ENCODE measurements at places on chromosomes 2 and 18. TPM values are rescaled to one million over a fixed set of nuclear protein-coding genes. Genes with fewer than 3 reads are reported as not detected.

Gene ATP6V1C2
- total RNA-seq = not detected

- H3K27ac ChIP-seq = no peak overlapping the region
- H3K4me1 ChIP-seq = peaks cover 8% of the 10 kb centered on the region
- H3K27me3 ChIP-seq = no peaks in the 10 kb centered on the region
- no peak overlapping the region for H3K4me3 ChIP-seq
Observed at GRCh38 chr2:231557571-231558217, 27.4 kb upstream of the NMUR1 start.

- no peak overlapping the region for H3K27ac ChIP-seq
- H3K4me3 ChIP-seq = no peak overlapping the region
- no peak for DNase-seq
- H3K36me3 ChIP-seq = no peaks in the 10 kb centered on the region
- H3K27me3 ChIP-seq = no peaks in the 10 kb centered on the region
- no peaks in the 10 kb centered on the region for H3K4me1 ChIP-seq
Observed at GRCh38 chr2:214358506-214358905, 52.3 kb upstream of the VWC2L start.

Gene ARHGAP28
- total RNA-seq = 3.8 TPM

DNA sequence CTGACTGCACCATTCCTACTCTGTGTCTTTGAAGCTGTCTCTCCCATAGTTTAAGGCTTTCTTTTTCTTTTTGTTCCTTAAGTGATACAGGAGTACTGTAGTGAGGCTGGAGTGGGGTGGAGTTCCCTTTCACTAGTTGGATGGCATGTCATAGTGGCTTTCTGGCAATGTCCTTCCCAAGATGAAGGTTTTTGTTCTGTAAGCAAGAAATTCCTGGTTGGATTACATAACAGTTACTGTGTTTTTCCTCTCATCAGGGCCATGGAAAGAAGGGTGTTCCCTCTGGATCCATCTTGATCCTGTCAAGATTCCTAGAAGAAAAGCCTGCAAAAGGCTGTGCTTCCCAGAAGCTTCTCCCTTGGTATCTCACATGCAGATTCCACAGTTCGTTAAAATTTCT lies 84.2 kb downstream of the ACKR3 start:
- H3K36me3 ChIP-seq = no peaks in the 10 kb centered on the region
- H3K27ac ChIP-seq = no peak overlapping the region
- no peaks in the 10 kb centered on the region for H3K4me1 ChIP-seq
- DNase-seq = no peak

- no peaks in the 10 kb centered on the region for H3K27me3 ChIP-seq
- no peak overlapping the region for H3K27ac ChIP-seq
- no peaks in the 10 kb centered on the region for H3K36me3 ChIP-seq
- H3K4me1 ChIP-seq = peaks cover 12% of the 10 kb centered on the region
Observed at GRCh38 chr18:40874233-40874632, 1080.8 kb upstream of the PIK3C3 start.

GRCh38 chr18:9474108-9474982 lies 968 bp upstream of the RALBP1 start:
- peaks cover 5% of the 10 kb centered on the region for H3K36me3 ChIP-seq
- peak overlapping the region; percentile 68 for H3K4me3 ChIP-seq
- peaks cover 4% of the 10 kb centered on the region for H3K4me1 ChIP-seq
- no peaks in the 10 kb centered on the region for H3K27me3 ChIP-seq
- peak; percentile 73 for DNase-seq
- peak overlapping the region; percentile 90 for H3K27ac ChIP-seq

Gene FEV
- total RNA-seq = not detected

Gene UGT1A8
- not detected for total RNA-seq

Gene VWA3B
- total RNA-seq = not detected

Gene UGT1A7
- not detected for total RNA-seq

- no peaks in the 10 kb centered on the region for H3K27me3 ChIP-seq
- DNase-seq = no peak
- no peak overlapping the region for H3K27ac ChIP-seq
- H3K4me1 ChIP-seq = peaks cover 3% of the 10 kb centered on the region
- no peaks in the 10 kb centered on the region for H3K36me3 ChIP-seq
- no peak overlapping the region for H3K4me3 ChIP-seq
Observed at GRCh38 chr2:142725386-142725785, 152.1 kb upstream of the KYNU start.

DNA sequence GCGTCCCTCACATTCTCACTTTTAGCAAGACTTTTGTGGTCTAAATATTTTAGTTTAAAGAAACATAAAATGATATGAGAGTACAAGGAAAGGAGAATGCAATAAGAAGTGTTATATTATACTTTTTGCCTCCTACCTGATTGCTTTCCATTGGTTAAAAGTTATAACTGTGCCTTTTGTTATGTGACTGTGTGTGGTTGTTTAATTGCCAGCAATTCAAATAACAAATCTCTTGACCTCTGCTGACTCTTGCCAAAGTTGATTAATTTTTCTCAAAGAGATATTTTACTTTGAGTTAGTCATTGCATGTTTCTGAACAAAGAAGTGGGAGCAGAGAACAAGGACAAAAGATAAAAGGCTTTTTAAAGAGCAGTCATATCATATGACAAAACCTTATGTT lies 599.5 kb downstream of the SUCLG1 start:
- H3K4me3 ChIP-seq = no peak overlapping the region
- H3K36me3 ChIP-seq = no peaks in the 10 kb centered on the region
- no peak overlapping the region for H3K27ac ChIP-seq
- DNase-seq = no peak

DNA sequence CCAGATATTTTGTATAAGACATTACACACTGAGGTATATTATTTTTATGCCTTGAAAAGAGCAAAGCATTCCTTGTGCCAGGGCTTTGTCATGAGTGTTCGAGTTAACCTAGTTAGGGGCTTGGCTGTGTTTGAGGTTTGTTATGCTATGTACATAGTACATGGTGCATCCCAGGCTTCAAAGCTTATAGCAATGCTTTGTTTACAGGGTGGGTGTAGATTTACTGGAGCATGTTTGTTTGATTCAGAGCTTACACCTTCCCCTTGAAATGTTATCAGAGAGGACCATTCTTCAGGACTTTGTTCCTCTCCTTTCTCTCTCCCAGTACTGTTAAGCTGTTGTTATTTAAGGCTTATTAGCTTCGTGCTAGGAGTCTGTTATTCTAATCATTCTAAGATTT lies 738.7 kb upstream of the LRRTM4 start:
- no peak overlapping the region for H3K27ac ChIP-seq
- no peaks in the 10 kb centered on the region for H3K27me3 ChIP-seq
- no peak for DNase-seq
- H3K4me3 ChIP-seq = no peak overlapping the region

Gene STON1
- total RNA-seq = 5.7 TPM

- DNase-seq = no peak
- no peak overlapping the region for H3K27ac ChIP-seq
- H3K4me1 ChIP-seq = peaks cover 3% of the 10 kb centered on the region
Observed at GRCh38 chr2:12199491-12200211, 453.2 kb downstream of the LPIN1 start.

Gene AQP12B
- not detected for total RNA-seq

Gene MBD1
- total RNA-seq = 31.7 TPM

- no peaks in the 10 kb centered on the region for H3K4me1 ChIP-seq
- H3K27ac ChIP-seq = no peak overlapping the region
- no peak overlapping the region for H3K4me3 ChIP-seq
- H3K27me3 ChIP-seq = peaks cover 2% of the 10 kb centered on the region
Observed at GRCh38 chr2:236341721-236342120, 77.5 kb upstream of the ASB18 start.

- no peak overlapping the region for H3K4me3 ChIP-seq
- no peaks in the 10 kb centered on the region for H3K36me3 ChIP-seq
- DNase-seq = peak; percentile 81
- no peaks in the 10 kb centered on the region for H3K27me3 ChIP-seq
- peaks cover 8% of the 10 kb centered on the region for H3K4me1 ChIP-seq
Observed at GRCh38 chr2:53033411-53033810, 734.2 kb upstream of the CHAC2 start.

GRCh38 chr2:4914551-4914950 lies 777.6 kb upstream of the SOX11 start:
- H3K27me3 ChIP-seq = no peaks in the 10 kb centered on the region
- no peak overlapping the region for H3K27ac ChIP-seq
- H3K4me3 ChIP-seq = no peak overlapping the region
- no peaks in the 10 kb centered on the region for H3K4me1 ChIP-seq

- DNase-seq = no peak
- no peaks in the 10 kb centered on the region for H3K27me3 ChIP-seq
- H3K36me3 ChIP-seq = peaks cover 25% of the 10 kb centered on the region
- H3K4me3 ChIP-seq = no peak overlapping the region
Observed at GRCh38 chr18:79947881-79948610, 3.4 kb downstream of the SLC66A2 start.

- H3K36me3 ChIP-seq = peaks cover 58% of the 10 kb centered on the region
- no peaks in the 10 kb centered on the region for H3K27me3 ChIP-seq
- no peaks in the 10 kb centered on the region for H3K4me1 ChIP-seq
- DNase-seq = no peak
Observed at GRCh38 chr2:73917696-73918207, 8.9 kb upstream of the DGUOK start.

Gene DTNA
- total RNA-seq = 9.5 TPM

DNA sequence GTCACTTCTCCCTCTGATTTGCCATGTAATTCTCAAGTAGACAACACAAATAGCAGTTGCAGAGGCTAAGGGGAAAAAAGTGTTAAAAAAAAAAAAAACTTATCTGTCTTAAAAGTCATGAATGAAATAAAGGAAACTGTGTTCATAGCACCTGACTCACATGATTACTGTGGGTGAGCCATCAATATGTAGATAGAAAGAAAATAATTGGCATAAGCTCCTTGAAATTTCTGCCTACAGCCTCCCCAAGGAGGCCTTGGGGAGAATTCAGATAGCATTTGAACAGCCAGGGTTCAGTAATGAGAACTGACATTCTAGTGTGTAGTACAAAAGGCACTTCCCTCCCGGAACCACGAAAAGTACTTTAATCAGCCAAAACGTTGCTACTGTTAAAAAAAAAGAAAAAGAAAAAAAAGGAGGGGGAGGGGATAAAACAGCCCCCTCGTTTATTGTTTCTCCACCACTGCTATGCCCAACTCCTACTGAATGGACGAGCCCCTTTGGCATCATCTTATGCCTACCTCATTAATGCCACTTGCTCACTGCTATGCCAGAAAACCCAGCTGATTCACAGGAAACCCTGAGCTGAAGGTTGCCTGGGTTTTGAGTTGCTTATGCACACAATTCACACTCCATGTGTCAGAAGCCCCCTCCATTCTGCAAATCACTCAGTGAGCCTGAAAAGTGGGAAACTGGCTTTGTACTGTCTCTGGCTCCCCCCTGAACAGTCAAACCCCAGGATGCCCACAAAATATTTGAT lies 65.5 kb upstream of the KLF7 start:
- no peak overlapping the region for H3K27ac ChIP-seq
- no peak for DNase-seq
- no peaks in the 10 kb centered on the region for H3K27me3 ChIP-seq
- no peaks in the 10 kb centered on the region for H3K36me3 ChIP-seq
- no peak overlapping the region for H3K4me3 ChIP-seq
- peaks cover 15% of the 10 kb centered on the region for H3K4me1 ChIP-seq

DNA sequence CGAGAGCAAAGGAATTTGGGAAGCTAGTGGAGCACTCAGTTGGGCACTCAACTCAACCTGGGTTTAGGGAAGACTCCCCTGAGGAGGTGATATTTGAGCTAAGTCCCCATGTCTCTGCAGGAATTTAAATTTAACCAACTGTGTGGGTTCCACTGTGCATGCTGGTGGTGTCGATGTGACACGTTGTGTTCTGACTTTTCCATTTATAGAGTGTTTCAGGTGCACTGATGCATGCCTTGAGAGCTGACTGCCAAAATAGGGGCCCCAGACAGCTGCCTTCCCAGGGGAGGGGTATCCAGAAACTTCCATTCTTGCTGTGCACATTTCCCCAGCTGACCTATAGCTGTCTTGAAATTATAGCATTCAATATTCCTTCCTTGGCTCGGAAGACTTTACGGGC lies 63.7 kb upstream of the BCL2L11 start:
- no peaks in the 10 kb centered on the region for H3K4me1 ChIP-seq
- H3K36me3 ChIP-seq = no peaks in the 10 kb centered on the region
- no peak overlapping the region for H3K4me3 ChIP-seq
- H3K27me3 ChIP-seq = peaks cover 39% of the 10 kb centered on the region
- DNase-seq = no peak

GRCh38 chr2:235740821-235741220 lies 247.0 kb downstream of the AGAP1 start:
- H3K4me3 ChIP-seq = no peak overlapping the region
- peaks cover 3% of the 10 kb centered on the region for H3K4me1 ChIP-seq
- H3K36me3 ChIP-seq = peaks cover 2% of the 10 kb centered on the region
- no peak overlapping the region for H3K27ac ChIP-seq
- no peak for DNase-seq

DNA sequence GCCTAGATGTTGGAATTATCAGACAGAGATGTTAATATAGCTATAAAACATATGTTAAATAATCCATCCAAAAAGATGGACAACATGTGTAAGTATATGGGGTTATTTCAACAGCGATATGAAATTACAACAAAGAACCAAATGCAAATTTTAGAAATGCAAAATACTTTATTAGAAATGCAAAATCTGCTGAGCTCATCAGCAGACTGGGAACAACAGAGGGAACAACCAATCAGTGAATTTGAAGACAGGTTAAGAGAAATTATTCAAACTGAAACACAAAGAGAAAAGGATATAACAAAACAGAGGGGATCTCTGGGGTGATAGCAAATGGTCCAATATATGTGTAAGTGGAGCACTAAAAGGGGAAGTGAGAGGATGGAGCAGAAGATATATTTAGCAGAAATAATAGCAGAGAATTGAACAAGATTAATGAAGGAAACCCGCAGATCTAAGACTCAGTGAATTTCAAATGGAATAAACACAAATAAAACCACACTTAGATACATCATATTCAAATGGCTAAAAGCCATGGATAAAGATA lies 13.5 kb upstream of the HS6ST1 start:
- no peak for DNase-seq
- no peak overlapping the region for H3K4me3 ChIP-seq
- no peak overlapping the region for H3K27ac ChIP-seq
- no peaks in the 10 kb centered on the region for H3K27me3 ChIP-seq

- no peaks in the 10 kb centered on the region for H3K36me3 ChIP-seq
- no peak for DNase-seq
- H3K4me1 ChIP-seq = no peaks in the 10 kb centered on the region
- H3K4me3 ChIP-seq = no peak overlapping the region
- H3K27me3 ChIP-seq = no peaks in the 10 kb centered on the region
Observed at GRCh38 chr2:229118927-229119326, 152.2 kb downstream of the PID1 start.

Gene IL36B
- not detected for total RNA-seq

GRCh38 chr18:8139891-8140406 lies 469.3 kb upstream of the RAB12 start:
- DNase-seq = no peak
- no peak overlapping the region for H3K27ac ChIP-seq
- peaks cover 4% of the 10 kb centered on the region for H3K4me1 ChIP-seq
- no peak overlapping the region for H3K4me3 ChIP-seq

- no peak overlapping the region for H3K27ac ChIP-seq
- H3K4me1 ChIP-seq = no peaks in the 10 kb centered on the region
- H3K36me3 ChIP-seq = no peaks in the 10 kb centered on the region
- no peaks in the 10 kb centered on the region for H3K27me3 ChIP-seq
- no peak for DNase-seq
- no peak overlapping the region for H3K4me3 ChIP-seq
Observed at GRCh38 chr18:77866351-77866750, 616.7 kb downstream of the GALR1 start.

Gene ALLC
- not detected for total RNA-seq

Gene ACOXL
- not detected for total RNA-seq

- H3K27me3 ChIP-seq = no peaks in the 10 kb centered on the region
- H3K27ac ChIP-seq = peak overlapping the region; percentile 100
- H3K4me3 ChIP-seq = peak overlapping the region; percentile 83
- peaks cover 3% of the 10 kb centered on the region for H3K36me3 ChIP-seq
Observed at GRCh38 chr2:135742325-135742757, 686 bp downstream of the UBXN4 start.
